Activated naive CD4-positive, alpha-beta T cell treated with anti-CD3 and anti-CD28 coated beads, Interleukin-2, amount 10 ng/mL, durations not matched to agents 7 days and 5 days (primary cell): ENCODE measurements at places on chromosomes 2 and 18.

GRCh38 chr18:5879479-5879882 is 15.8 kb downstream of the TMEM200C start:
- DNase-seq = no peak

DNA sequence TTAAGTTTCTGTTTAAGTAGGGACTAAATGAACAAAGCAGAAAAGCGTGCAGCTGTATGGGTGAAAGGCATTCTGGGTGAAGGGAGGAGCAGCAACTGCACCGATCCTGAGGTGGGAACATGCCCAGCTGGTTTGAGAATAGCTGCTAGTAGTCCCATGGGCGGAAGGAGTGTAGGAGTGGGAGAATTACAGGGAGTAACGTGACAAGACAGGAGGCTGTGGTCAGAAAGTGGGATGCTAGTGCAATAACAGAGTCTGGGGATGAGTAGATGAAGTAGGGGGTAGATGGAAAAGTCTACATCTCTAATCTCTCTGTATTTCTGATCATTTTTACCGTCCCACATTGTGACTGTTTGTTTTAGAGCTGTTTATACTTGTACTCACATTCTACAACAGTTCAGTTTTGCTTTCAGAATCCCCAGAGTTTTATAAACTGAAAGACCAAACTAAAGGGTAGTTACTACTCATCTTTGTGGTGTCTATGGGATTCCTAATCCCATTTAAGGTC is 118.9 kb downstream of the LCLAT1 start:
- DNase-seq = no peak

DNA sequence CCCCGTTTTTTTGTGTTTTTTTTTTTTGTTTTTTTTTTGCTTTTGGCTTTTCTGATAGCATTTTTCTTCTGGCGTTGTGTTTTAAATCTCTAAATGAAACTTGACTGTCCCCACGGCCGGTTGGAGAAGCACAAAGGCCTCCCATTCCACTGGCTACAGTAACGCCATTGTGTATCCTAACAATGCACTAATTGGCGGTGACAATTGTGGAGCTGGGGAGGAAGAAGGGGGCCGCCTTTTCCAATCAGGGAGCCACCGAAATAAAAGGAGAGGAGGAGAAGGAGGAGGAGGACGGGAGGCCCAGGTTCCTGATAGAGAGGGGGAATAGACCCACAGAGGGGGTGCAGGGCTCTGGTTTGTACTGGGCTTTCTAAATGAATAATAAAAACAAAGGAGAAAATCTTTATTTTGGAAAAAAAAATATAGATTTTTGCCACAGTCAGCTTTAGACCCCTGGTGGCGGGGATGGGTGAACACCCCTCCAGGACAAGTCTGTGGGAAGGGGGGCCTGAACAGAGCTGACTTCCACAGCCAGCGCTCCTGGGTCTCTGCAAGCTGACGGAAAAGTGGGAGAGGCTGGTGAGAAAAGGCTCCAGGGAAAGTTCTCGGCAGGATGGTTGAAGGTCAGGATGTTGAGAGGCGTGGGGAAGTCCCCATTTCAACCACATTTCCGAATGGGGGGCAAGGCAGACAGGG is 43.7 kb upstream of the FZD5 start:
- no peak for DNase-seq

DNA sequence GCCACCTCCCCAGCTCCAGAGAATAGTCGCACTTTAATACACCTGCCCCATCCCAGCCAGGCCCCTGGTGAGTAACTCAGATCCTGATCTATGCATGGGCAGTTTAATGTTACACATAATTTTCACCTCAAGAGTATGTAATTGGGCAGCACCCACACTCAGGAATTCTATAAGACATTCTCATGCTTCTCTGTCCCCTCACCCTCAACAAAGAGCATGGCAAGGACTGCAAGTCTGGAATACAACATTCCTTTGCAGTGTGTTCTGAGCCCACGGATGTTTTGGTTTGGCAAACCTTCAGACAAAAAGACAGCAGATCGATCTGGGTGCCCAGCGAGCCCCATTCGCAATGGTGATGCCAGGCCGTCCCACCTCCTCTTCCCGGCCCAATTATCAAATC is 4.9 kb upstream of the SLC14A1 start:
- DNase-seq = no peak

DNA sequence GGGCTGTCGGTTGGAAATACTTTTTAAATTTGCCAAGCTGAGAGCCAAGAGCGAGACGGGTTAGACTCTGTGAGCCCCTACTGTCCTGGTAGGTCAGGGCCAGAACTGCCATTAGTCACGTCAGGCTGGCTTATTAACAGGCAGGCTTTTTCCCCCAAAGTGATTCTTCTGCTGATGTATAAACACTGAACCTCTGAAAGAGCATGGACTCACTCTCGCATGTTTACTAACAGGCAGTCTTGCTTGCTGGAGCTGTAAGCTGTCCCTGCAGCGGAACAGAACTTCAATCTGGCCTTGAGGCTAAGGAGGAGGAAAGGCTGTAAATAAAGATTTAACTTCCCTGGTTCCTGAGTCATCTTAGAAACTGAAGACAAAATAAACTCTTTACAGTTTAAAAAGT is 288.4 kb downstream of the PIEZO2 start:
- DNase-seq = no peak

GRCh38 chr2:88061295-88061694 is 5.7 kb upstream of the KRCC1 start:
- no peak for DNase-seq

DNA sequence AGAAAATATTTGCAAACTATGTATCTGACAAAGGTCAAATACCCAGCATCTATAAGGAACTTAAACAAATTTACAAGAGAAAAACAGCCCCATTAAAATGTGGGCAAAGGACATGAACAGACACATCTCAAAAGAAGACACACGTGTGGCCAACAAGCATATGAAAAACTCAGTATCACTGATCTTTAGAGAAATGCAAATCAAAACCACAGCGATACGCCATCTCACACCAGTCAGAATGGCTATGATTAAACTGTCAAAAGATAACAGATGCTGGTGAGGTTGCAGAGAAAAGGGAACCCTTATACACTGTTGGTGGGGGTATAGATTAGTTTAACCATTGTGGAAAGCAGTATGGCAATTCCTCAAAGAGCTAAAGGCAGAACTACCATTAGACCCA is 64.3 kb upstream of the RBMS1 start:
- no peak for DNase-seq

GRCh38 chr2:95023222-95023597 is 2.3 kb upstream of the MAL start:
- peak; percentile 81 for DNase-seq
